ENCODE measurements at places on chromosomes 12 and 14. TPM values are rescaled to one million over a fixed set of nuclear protein-coding genes. Genes with fewer than 3 reads are reported as not detected.

DNA sequence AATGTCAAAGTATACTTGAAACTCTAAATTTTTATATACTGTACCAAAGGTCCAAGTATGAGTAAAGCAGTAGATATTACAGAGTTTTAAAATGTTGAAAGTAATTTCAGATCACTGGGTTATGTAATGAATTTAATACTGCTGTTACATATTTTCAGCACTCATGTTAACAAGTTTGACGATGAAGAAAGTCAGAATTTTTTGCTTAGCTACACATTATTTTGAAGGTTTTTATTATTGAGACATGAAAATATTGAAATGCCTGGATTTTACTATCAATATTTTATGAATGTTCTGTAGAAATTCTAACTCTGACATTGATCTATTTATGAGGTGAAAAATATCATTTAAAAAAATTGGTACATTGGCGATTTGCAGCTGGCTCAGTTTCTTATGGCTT lies 1030.3 kb downstream of the FSCB start:
- DNase-seq, result no peak

- no peak for DNase-seq
These were observed 15.7 kb upstream of the KCNA1 start for GRCh38 chr12:4894019-4894418.

UNG gene
- total RNA-seq, result 16.6 TPM

DNA sequence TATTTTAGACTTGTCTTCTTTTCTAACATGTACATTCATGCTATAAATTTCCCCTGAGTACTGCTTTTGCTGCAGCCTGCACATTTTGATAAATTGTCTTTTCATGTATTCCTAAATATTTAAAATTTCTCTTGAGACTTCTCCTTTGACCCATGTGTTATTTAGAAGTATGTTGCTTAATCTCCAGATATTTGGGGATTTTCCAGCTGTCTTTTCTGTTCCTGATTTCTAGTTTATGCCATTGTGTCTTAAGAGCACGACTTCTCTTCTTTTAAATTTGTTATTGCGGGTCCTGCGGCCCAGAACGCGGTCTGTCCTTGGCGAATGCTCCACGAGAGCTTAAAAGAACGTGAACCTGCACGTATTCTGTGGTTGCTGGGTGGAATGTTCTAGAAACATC lies 136.4 kb downstream of the KIF26A start:
- no peak for DNase-seq

- no peak for DNase-seq
These were observed 186.4 kb downstream of the MSRB3 start for GRCh38 chr12:65464930-65465329.

DNA sequence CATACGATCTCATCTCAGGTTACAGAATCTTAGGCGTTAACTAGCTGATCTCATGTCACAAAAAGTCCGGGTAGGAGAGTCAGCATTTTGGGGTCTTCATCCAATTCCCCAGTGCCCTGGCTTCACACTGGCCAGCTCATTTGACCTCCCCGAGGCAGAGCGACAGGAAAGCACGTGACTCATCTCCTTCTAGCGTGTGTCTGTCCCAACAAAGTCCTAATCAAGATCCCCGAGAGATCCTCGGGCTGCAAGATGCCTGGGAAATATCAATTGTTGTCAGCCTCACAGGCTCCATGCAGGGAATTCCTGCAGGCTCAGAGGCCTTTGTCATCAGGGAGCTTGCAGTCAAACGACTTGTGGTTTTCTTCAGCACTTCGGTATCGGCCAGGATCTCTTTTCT lies 57.5 kb downstream of the ZNF664 start:
- no peak for DNase-seq

IRAK3 gene
- 9.2 TPM for total RNA-seq

DAO gene
- not detected for total RNA-seq

PPP4R3A gene
- 48.0 TPM for total RNA-seq

- no peak for DNase-seq
These were observed 21.6 kb downstream of the MSRB3 start for GRCh38 chr12:65300097-65300496.

KITLG gene
- total RNA-seq, result 7.7 TPM

DNA sequence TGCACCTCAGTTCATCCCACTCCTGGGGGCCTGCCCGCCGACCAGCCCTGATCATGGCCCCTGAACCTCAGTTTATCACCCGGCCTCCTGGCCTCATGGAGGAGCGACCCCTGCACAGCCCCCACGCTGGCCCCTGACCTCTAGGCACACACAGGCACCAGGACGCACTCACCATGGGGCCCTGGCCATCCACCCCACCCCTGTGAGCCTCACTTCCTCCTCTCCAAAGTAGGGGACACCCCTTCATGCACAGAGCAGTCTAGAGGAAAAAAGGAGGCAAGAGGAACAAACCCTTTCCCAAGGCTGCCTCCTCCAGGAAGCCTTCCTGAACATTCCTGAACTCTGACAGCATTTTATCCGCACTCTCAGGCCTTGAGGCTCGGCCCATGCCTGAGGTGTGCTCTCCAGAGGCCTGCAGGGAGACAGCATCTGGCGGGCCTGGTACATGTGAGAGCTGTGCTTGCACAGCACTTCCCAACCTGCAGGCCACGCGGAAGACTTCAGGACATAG lies 39.4 kb downstream of the CCNK start:
- no peak for DNase-seq

ZDHHC22 gene
- not detected for total RNA-seq

- DNase-seq, result no peak
These were observed 100.5 kb upstream of the SSTR1 start for GRCh38 chr14:38107216-38107631.

DNA sequence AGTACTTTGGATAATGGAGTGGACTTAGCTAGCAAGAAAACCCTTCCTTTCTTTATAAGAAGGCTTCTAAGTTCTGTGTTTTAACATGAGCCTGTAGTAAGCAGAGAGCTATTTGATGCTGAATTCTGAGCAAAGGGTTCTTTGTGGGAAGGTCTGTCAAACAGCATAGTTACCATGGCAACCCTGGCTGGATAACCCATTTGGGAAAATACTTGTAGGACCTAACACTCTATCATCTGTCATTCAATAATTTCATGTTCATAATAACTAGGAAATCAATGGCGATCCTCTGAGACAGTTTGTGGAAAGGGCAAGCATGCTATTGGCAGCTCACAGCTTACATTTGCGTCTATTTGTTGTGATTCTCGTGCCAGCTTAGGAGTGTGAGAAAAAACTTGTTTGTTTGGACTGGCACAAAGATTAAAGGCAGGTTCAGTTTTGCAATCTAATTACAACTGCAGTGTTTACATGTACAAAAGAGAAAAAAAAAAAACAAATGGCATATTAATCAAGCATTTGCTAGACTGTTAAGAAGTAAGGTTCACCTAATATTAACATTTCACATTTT lies 219.2 kb downstream of the PDZRN4 start:
- DNase-seq, result no peak

HOXC12 gene
- total RNA-seq, result not detected

- no peak for DNase-seq
These were observed 49.2 kb downstream of the GALNT4 start for GRCh38 chr12:89475203-89475990.

- no peak for DNase-seq
These were observed 2.8 kb downstream of the GPR19 start for GRCh38 chr12:12693111-12693671.

EPYC gene
- total RNA-seq, result not detected

LRP1 gene
- 168 TPM for total RNA-seq

DNA sequence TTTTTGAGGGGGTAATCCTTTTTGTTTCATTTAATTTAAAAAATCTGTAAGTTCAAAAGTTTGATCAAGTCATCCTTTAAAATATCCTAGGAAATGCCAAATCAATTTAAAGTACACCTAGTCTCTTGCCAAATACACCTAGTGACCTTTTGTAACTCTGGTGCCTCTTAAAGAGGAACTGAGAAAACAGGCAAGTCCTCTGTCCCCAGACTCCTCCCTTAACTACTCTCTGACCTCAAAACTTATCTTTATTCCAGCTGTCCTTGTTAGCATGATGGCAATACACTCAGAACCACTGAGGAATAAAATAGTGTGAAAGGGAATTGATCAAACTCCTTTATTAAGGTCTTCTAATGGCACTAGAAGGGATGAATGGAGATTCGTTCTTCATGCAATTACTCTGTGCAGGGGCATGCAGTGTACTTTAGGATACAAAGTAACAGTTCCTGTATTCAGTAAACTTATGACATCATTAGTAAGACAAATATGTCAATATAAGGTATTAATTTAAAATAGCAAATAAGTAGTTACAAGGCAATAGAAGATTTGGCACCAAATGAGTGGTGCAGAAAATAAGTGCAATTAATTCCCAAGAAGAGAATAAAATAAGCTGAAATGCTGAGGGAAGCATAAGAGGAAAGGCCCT lies 3.3 kb downstream of the FAR2 start:
- no peak for DNase-seq

GRCh38 chr14:75277008-75277814 lies 1.4 kb upstream of the FOS start:
- DNase-seq, result peak; percentile 96

DNA sequence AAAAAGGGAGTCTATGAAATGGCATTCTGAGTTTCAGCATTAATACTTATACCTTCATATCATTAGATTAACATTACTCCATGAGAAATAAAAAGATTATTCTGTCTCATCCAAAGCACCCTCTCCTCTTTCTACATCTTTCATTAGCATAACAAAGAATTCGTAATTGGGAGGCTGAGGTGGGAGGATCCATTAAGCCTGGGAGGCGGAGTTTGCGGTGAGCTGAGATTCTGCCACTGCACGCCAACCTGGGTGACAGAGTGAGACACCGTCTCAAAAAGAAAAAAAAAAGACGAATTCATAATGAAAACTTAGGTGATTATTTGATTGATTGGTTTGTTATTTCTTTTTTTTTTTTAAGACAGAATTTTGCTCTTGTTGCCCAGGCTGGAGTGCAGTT lies 1.8 kb upstream of the CDK17 start:
- DNase-seq, result no peak

- no peak for DNase-seq
These were observed 31.5 kb downstream of the CLEC1A start for GRCh38 chr12:10067264-10067663.

GRCh38 chr12:25456474-25456873 lies 96.6 kb downstream of the LMNTD1 start:
- DNase-seq, result no peak

DNA sequence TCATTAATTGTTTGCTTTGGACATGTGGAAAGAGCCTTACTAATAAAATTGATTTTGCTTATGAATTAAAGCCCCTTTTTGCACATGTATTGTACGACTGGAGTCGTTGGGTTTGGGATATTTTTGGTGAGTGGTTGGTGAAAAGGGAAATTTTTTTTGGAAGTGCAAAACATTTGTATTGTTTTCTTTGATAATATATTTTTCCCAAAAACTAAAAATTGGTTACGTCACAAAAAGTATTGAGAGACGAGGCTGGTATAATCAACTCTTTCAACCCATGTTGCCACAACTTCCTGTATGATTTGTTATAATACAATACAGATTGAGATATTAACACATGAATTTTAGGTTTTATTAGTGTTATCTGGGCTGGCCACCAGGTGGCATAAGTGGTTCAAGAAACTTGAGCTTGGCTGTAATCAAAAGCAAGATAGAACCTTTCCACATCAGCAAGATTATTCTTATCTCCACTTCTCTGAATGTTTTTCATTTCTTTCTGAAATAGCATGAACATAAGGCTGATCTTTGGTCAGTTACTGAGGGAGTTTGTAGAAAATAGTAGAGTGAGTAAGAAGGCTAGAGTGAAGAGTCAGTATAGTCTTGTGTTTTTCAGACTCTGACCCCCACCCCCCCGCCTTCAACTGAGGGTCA lies 8.7 kb downstream of the NGDN start:
- peak; percentile 38 for DNase-seq

SLC22A17 gene
- 42.4 TPM for total RNA-seq

OR6C2 gene
- not detected for total RNA-seq

- no peak for DNase-seq
These were observed 63.7 kb downstream of the FBXL14 start for GRCh38 chr12:1530592-1531152.

DNA sequence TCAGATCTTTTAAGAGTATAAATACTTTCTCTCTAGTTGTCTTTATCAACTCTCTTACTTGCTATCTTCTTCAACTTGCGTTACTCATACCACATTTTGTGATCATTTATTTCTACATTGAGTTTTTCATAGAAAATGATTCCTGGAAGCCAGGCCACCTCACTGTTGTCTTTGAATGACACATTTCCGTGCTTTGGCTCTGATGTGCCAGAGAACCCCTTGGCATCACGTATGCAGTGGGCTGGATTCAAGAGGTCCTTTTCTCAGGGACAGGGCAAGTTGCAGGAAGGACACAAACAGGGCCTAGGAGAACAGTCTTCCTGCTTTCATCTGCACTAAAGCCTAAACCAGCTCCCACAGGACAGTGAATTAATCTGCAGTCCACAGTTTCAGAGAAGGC lies 70.3 kb upstream of the PYGL start:
- DNase-seq, result no peak

SDS gene
- not detected for total RNA-seq

USP44 gene
- total RNA-seq, result 3.4 TPM

- no peak for DNase-seq
These were observed 13.1 kb downstream of the CCDC85C start for GRCh38 chr14:99590746-99591555.

DNA sequence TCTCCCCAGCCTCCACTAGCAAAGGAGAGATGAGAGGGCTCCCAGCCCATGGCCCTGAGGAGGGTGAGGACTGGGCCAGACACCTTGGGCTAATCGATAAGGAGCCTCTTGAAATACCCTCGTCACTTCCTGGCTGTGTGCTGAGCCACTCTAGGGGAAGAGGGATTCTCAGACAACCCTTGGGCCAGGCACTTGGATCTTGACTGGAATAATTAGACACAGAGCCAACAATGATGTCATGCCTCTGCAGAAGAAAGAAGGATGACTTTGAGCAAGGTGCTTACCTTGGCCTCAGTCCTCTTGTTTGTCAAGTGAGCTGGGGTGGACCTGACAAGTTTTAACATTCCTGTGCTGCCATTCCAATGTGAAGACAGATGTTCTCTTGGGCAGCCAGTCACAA lies 83.1 kb downstream of the LRRC74A start:
- no peak for DNase-seq

DNA sequence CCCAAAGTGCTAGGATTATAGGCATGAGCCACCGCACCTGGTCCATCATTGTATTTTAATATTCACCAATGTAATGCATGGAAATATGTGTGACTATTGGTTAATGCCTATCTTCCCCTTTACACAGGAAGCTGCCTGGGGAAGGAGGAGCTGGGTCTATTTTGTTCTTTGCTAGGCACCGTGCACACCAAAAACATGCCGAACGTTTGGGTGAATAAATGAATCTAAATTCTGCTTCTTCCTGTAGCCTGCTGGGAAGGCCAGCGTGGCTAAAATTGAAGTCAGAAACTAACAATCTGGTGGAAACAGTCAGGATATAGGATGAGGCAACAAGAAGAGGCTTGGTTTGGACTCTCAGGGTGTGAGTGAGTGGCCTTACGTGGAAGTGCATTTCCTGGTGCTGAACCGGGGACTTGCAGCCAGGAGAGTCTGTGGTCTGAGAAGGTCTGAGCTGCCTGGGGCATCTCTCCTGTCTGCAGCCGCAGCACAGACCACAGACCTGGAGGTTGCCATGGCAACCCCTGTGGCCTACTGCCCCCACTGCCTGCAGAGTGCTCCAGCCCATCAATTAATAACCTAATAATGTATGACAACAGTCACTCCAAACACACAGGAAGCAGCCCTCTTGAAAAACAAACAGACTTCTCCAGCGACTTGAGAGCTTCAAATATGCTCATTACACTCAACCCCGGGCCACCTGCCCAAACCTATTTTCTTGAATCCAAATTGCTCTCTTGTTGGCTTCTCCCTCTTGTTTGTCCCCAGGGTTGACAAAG lies 5.5 kb upstream of the GPR68 start:
- no peak for DNase-seq

GATC gene
- 15.2 TPM for total RNA-seq

ADAM21 gene
- not detected for total RNA-seq

Measured in right cardiac atrium (tissue), 5 donors.